Muscle of back (tissue), 13 donors: ENCODE measurements at places on chromosomes 7 and 10.

DNA sequence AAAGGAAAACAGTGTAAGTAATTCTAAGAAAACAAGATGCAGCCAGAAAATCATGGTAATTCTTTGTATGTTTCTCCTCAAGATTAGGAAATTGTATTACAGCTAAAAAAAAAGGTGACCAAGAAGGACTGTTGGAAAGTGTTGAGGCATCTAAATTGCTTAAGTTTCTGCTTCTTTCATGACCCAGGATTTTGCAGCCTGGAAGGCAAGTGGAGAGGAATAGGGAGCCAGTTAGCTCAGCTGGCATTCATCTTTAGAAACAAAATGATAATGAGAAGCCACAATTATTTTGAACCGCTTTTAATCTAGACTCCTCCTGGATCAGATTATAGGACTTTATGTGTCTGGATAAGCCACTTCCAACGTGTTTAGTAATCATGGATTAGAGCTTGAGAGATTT lies 56.8 kb upstream of the TMEM229A start:
- DNase-seq = no peak

DNA sequence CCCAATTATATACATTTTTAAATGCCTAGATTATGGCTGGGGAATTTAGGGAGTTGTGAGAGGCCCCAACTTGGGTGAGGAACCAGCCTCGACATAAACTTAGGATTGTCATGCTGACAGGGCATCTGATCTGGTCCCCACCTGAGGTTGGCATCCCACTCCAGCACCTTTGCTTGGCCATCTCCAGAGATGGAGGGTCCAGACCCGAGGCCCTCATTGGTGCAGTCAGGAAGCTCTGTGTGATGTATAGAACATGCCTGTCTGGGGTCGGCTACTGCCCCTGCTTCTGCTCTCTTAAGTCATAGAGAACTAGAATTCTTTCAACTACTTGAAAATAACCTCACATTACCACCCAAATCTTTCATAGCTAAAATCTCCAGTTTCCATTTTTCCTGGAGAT lies 153.8 kb downstream of the NRF1 start:
- DNase-seq = no peak

DNA sequence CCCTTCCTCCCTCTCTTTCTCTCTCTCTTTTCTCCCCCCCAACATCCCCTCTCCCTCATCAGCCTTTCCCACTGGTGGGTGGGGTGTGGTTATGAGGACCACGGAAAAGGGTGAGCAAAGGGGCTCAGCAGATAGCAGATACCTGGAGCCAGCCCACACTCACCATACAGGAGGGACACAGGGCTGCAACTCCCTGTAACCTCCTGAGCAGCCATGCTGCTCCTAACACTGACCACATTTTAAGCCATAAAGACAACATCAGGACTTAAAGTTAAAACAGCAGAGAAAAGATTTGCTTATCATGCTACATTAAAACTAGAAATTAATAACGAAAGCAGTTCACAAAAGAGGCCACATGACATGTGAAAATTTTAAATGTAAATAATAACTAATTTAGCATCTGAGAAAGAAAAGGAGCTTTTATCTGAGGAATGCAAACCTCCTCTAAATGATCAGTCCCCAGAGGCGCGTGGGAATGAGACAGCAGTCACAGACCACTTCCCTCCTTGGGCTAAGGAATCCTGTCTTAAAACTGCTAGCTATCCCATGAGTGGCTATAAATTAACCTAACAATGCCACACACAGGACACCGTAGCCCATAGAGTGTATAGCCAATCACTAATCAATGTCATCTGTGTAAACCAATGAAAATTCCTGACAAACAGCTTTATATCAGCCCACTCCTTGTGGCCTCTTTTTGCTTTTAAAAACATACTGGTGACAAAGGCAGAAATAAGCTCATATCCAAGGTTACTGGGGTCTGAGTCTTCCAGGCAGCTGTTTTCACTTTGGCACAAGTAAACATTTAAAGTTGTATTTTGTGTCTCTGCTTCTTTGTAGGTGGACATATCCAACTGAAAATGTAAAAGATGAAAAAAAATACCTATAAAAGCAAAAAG lies 33.3 kb downstream of the PKD1L1 start:
- DNase-seq = no peak

GRCh38 chr10:43225004-43225786 lies 41.7 kb downstream of the RASGEF1A start:
- DNase-seq = no peak

DNA sequence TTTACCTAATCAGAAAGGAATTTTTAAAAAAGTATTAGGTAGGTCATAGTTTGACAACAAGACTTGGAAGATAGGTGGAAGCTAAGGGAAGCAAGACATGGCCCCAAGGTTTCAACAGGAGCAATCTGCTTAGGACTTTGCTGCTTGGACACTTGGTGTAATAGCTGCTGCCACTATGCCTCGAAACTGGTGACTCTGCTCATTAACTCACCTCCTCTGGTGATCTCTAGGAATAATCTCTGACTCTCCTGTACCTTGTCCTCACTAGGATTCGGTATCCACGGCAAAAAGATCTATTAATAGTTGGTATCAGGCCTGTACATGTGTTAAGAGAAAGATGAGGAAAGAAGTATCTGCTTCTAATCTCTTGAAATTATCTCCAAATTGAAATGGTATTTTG lies 53.1 kb downstream of the PTEN start:
- DNase-seq = no peak

- DNase-seq = no peak
Observed at GRCh38 chr10:43262397-43262901, 4.4 kb downstream of the RASGEF1A start.

DNA sequence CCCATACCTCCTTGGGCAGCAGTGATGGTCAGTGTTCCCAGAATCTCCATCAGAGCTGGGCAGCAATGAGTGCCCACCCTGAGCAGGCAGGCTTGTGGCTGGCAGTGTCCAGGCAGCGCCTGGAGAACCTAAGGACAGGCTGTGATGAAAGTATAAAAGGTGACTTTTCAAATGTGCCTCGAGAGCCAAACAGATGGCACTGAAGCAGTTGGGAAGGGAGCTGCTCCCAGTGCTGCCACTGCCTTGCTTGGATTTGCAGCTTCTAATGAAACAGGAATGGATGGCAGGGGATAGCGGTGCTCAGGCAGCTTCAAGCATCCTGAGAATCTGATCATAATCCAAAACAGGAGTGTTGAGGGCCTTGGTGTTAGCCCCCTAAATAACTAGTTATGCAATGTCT lies 179.8 kb upstream of the AOAH start:
- no peak for DNase-seq

DNA sequence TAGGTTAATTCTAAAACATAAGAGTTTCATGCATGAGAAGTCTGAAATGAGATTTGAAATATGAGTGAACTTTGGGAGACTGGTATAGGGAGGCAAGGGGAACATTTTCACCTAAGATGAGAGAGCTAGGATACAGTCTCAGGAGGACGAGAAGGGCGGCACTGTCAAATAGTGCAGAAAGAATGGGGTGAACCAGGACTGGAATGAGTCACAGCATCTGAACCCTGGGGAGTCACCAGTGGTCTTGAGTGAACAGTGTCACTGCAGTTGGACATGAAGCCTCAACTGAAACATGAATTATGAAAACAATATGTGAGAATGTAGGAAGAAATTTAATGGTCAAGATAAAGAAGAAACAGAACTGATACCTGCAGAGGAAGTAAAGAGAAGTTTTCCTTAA lies 33.8 kb downstream of the GNG11 start:
- no peak for DNase-seq

GRCh38 chr10:132463333-132464255 lies 66.6 kb downstream of the PWWP2B start:
- no peak for DNase-seq
